ENCODE measurements at places on chromosomes 12 and 14. TPM values are rescaled to one million over a fixed set of nuclear protein-coding genes. Genes with fewer than 3 reads are reported as not detected.

RNU4-1 gene
- 2,069 TPM for total RNA-seq

ZDHHC22 gene
- total RNA-seq, result not detected

SMIM41 gene
- total RNA-seq, result not detected

KICS2 gene
- total RNA-seq, result 9.5 TPM

SELPLG gene
- 1.2 TPM for total RNA-seq

ARL6IP4 gene
- total RNA-seq, result 198 TPM

IL26 gene
- total RNA-seq, result not detected

ANO4 gene
- total RNA-seq, result 0.15 TPM

SIX4 gene
- 13.6 TPM for total RNA-seq

CELA1 gene
- not detected for total RNA-seq

CPNE6 gene
- not detected for total RNA-seq

CD9 gene
- 31.1 TPM for total RNA-seq

FRMD6 gene
- 104 TPM for total RNA-seq

TMEM30B gene
- total RNA-seq, result 0.22 TPM

CLEC12A gene
- not detected for total RNA-seq

MDP1 gene
- 20.2 TPM for total RNA-seq

SLC5A8 gene
- total RNA-seq, result not detected
